ENCODE measurements at places on chromosomes 6 and 20.

- DNase-seq = no peak
Observed at GRCh38 chr6:26251354-26252076, 113.5 kb upstream of the BTN3A2 start.

DNA sequence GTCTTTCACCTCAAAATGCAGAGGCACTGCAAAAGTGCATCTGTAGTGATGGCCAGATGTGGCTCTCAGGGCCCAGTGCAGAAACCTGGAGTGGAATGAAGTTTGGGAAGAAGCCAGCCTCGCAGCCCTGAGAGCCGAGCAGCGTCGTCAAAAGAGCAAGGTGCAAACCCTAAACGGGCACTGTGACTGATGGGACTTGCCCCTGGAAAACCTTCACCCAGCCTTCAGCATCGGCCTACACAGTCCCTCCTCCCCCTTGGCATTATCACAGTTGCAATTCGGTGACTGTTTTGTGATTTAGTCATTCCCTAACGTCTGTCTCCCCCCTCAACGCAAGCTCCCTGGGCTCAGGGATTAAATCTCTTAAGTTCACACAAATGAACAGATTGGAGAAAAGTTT lies 38.6 kb downstream of the TAF4 start:
- DNase-seq = no peak

- no peak for DNase-seq
Observed at GRCh38 chr20:62252342-62252966, 14.1 kb downstream of the OSBPL2 start.

GRCh38 chr6:54873599-54873998 lies 27.0 kb downstream of the FAM83B start:
- DNase-seq = no peak

- no peak for DNase-seq
Observed at GRCh38 chr6:143936778-143937667, 71.0 kb downstream of the PLAGL1 start.

DNA sequence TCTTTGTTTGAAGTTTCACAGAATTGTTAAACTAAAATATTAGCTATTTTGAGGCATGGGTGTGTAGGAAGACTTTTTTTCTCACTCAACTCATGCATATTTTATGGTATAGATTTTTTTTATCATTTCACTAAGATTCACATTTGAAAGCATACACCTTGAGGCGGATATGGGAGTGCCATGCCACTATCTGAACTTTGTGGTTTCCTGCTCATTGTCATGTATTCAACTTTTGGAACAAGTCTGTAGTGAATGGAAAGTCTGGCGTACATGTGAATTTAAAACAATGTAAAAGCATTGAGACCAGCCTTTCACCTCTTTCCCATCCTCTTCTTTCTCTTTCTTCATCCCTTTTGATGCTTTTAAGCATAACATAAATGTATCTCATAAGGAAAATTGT lies 147.9 kb downstream of the TPBG start:
- DNase-seq = no peak

- no peak for DNase-seq
Observed at GRCh38 chr6:157478926-157479325, 97.9 kb downstream of the ZDHHC14 start.

GRCh38 chr6:80272988-80273387 lies 166.5 kb downstream of the BCKDHB start:
- no peak for DNase-seq

DNA sequence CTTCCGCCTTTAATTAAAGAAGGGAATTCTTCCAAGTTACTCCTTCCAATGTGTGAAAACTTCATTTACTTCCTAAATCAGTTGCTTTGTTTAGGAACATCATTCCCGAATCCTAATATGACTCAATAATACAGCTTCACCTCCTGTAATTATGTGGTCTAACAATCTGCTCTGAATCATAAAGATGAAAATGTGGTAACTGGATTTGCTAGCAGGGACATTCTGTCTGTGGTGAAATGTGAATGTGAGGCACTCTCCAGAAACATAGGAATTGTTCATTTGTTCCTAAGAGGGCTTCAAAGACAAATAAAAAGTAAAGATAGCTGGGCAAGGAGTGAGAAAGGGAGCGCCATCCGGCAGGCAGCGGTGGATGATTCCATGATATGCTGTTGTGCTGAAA lies 678.1 kb downstream of the KIF16B start:
- no peak for DNase-seq

GRCh38 chr6:163705923-163706322 lies 291.4 kb downstream of the QKI start:
- no peak for DNase-seq

GRCh38 chr20:8005575-8006366 lies 13.8 kb downstream of the TMX4 start:
- no peak for DNase-seq

- no peak for DNase-seq
Observed at GRCh38 chr6:44668391-44668930, 281.0 kb downstream of the CDC5L start.

DNA sequence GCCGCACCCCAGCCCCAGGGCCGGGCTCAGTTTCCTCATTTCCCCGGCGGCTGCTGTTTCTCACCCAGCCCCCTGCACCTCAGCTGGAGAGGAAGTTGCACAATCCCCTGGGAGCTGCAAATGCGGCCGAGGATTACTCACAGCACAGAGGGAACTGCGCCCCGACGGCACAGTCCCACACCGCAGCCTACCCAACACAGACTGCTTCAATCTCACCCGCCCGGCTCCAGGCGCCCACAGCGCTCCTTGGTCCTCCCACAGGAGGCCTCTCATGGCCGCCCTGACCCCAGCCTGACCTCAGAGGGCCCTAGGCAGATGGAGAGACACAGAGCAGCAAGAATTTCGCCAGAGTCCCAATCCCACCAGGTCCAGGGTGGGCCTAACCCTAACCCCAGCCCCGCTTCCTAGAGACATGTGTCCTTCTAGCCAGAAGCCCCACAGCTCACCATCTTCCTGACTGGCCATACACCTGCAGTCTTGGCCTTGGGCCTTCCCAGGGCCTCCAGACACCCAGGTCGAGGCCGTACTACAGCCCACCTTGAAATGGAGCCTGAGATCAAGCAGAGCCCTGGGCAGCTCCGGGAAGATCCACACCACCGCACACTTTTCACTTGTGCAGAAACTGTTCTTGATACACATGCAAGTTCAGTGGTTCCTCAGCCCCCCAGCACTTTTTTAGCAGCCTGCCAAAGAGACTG lies 11.7 kb downstream of the TFEB start:
- no peak for DNase-seq

- no peak for DNase-seq
Observed at GRCh38 chr6:45710304-45710821, 305.3 kb downstream of the CLIC5 start.

GRCh38 chr20:13753436-13754036 lies 31.2 kb downstream of the ESF1 start:
- no peak for DNase-seq

DNA sequence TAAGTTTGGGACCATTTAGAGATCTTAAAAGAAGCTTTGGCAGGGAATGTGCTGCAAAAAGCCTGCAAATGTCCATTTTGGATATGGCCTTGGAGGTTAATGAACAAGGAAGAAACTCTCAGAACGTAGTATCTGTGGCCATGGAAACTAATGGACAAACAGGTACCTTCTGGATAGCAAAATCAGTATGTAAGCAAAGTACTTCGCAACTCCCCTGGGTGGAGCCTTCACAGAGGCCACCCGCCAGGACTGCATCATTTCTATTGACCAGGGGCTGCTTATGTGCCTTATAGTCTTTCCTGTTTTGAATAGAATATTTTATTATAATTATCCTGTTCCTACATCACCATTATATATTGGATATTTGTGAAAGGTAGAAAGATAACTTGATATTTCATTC lies 510.8 kb upstream of the SYNCRIP start:
- no peak for DNase-seq

- DNase-seq = no peak
Observed at GRCh38 chr6:79632580-79632979, 1.5 kb downstream of the SH3BGRL2 start.

GRCh38 chr20:2509468-2509781 lies 710 bp upstream of the ZNF343 start:
- DNase-seq = no peak

DNA sequence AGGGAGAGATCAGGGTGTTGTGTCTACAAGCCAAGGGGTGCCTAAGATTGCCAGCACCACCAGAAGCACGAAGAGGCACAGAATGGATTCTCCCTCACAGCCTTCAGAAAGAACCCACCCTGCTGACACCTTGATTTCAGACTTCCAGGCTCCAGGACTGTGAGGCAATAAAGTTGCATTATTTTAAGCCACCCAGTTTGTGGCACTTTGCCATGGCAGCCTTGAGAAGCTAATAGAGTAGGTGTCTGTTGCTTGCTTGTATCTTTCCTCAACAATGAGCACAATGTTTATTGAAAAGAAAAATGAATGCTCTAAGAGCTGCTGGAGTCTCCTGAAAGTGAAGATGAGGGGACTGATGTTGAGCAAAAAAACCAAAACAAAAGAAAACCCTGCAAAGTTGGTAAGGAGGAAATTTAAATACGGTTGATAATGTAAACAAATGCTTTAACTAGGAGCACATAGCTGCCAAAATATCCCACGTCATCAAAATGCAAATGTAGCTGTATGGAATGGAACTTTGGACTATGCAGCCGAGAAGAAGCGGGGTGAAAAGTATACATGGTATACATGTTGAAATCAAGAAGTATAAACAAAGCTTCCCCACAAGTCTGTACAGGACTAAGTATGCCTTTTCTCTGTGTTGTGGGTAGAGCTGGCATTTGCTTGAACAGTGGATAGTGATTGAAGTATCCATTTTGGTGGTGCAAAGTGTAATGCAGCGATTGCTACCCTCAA lies 8.0 kb downstream of the IL20RA start:
- DNase-seq = no peak

- no peak for DNase-seq
Observed at GRCh38 chr6:127345521-127345920, 2.1 kb upstream of the ECHDC1 start.
